ENCODE measurements at places on chromosomes 7 and 10. TPM values are rescaled to one million over a fixed set of nuclear protein-coding genes. Genes with fewer than 3 reads are reported as not detected.
A peak's percentile ranks its signal among the peaks of the same experiment; 100 is the strongest.

DNA sequence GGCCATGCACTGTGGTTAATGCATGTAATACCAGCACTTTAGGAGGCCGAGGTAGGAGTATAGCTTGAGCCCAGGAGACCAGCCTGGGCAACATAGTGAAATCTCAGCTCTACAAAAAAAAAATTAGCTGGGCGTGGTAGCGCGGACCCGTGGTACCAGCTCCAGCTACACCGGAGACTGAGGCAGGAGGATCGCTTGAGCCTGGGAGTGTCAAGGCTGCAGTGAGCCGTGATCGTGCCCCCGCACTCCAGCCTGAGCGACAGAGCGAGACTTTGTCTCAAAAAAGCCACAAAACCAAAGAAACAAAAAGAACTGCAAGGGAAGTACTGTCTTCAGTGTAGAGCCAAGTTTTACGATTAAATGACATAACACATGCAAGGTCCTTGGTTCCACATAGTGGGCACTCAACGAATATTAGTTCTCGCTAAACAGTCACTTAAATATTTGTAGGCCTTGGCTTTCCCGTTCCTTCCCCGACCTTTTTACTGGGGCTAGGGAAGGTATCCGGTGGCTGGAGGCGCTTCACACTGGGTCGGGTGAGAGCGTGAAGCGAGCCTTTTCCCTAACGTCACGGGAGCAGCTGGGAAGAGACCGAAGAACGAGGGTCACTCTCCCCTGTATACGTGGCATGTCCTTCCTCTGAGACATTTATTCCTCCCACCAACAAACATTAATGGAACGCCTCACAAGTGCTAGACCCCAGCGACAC, 993 bp upstream of the SND1 start:
- peak; percentile 74 for DNase-seq

DNA sequence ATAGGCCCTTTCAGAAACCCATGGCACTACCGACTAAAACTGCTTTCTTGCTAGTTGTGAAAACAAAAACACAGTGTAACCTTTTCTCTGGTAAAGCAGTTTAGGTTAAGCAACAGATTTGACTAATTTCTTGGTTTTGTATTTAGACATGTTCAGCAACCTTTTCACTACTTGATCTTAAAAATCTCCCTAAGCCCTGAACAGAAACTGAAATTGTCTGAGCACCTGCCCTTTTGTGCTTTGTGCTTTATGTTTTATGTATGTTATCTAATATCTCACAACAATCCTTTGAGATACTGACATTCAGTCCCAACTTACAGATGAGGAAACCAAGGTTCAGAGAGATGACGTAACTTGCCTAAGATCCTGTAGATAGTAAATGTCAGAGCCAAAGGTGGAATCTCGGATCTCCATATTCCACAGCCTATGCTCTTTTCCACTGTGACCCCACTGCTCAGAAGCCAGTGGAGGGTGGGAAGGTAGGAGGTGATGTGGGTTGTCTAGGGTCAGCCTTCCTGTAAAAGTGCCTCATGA, 146.6 kb downstream of the LCOR start:
- DNase-seq = no peak

GRCh38 chr7:129829737-129830631, 122.8 kb downstream of the UBE2H start:
- peak; percentile 91 for DNase-seq

DNA sequence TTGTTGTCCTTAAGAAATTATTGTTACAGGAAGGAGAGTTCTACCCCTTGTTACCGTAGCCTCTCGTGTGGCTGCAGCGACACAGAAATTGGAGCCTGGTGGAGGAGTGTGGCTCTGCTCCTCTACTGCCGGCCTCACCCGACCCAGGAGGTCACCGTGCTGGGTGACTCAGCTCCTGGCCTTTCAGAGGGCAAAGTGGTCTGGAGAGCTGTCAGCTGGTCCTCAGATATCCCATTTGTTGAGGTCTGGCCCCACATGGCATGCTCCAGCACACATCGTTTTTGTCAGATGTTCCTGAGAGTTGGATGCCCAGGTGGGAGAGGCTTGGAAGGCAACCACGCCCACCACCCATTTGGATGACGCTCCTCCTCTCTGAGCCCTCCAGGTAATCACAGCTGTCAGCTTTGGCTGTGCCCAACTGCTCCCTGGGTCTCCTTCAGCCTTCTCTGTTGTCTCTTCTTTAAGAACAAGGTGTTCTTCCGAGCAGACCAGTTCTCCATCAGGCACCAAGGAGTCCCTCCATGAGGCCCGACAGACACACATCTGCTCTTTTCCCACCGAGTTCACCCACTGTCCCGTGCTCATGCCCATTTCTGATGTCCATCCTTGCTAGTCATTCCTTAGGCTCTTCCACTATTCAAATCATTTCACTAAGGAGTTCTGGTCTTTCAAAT, 80.3 kb downstream of the RAMP3 start:
- DNase-seq = no peak

DNA sequence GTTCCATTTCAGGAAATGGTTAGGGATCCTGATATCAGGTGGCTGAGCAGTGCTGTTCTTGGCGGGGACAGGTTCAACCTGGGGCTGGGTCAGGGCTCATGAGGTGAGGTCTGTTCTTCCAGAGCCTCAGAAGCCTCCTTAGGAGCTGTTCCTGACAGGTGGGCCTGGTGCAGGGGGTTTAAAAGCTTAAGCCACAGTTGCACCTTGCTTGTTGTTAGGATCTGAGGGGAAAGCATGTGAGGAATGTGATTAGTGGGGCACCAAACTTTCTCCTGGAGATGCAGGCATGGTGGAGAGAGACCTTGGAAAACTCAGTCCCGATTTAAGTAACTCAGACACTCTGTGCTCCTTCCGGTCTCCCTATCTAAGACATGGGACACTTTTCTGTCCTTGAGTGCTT, 18.7 kb upstream of the CRHR2 start:
- no peak for DNase-seq

GRCh38 chr7:30817371-30817767, 46.2 kb downstream of the MINDY4 start:
- DNase-seq = no peak

GRCh38 chr7:37945336-37945735, 24.9 kb downstream of the EPDR1 start:
- DNase-seq = no peak

DNA sequence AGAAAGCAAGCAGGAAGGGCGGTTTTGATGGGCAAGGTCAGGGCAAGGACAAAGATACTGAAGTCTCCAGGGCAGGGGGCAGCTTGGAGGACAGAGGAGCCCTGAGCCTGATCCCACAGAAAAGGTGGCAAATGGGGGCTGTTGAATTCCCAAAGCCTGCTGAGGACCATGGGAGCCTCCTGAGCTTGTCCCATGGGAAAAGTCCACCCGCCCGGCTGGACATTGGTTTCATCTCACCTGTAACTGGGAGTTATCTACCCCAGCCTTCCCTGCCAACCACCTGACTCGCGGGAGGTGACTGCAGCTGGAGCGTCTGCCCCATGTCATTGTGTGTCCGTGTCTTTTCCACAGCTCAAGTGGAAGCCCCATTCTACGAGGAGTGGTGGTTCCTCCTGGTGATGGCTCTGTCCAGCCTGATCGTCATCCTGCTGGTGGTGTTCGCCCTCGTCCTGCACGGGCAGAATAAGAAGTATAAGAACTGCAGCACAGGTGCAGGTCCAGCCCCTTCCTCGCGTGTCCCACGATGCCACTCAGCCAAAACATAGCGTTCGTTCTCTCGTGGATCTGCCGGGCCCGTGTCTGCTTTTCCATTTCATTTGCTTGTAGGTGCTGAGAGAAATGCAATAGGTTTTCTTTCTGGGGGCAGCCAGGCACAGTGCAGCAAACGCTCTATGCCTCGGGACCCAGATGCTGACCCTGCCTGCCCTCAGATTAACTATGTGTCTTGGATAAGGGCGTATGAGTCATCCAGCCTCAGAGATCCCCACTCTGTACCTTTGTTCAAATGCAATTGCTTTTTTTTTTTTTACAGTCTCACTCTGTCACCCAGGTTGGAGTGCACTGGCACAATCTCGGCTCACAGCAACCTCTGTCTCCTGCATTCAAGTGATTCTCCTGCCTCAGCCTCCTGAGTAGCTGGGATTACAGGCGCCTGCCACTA, 444.5 kb upstream of the FOXK1 start:
- DNase-seq = no peak

DNA sequence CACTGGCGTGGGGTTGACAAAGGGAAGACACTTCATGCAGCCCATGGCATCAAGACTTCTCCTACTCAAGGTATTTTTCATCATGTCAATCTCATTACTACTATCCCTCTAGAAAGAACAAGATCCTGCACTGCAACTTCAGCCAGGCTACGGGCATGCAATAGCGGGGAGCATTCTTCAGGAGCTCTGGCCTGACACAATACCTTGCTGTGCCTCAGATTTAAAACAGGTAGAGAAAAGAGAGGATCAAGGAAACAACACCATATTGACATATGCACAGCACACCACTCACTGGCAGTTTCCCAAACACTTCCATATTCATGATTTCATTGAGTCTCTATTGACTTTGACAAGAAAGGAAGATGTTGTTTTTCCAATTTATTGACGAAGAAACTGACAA, 51.5 kb downstream of the DOCK4 start:
- no peak for DNase-seq

DNA sequence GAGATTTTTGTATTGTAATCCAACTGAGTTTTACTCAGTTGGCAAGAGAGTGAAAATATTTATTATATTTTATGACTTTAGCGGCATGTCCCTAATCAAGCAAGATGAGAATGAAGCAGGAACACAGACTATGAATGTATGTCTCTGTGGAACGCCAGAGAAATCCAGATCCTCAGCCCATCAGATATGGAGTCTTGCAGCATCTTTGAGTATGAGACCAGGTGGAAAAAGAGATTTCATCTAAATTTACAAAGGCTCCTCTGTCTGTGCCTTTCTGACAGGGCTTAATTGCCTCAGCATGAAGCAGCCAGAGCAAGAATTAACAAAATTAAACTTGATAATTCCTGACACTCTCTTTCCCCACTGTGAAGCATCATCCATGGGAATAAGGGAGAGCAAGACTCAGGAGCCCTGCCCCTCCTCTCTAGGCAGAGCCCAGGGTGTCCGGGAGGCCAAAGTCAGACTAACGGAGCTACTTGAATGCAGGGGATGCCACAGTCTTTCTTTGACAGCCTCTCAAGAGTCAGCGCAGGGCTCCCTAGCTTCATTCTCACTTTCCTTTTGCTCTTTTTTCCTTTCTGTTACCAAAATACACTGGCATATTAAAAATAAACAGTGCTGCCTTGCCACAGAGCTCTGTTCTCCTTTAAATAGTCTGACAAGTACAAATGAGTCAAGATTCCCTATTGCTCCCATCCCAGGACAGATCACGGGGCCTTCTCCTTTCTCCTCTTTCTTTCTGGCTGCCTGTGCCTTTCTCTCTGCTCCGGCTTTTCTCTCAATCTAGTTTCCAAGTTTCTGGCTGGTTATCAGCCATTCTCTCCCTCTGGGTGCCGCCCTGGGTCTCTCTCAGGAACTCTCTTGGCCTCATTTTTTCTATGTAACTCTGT, 132.2 kb upstream of the INHBA start:
- DNase-seq = no peak

- no peak for DNase-seq
Observed at GRCh38 chr7:71511361-71511807, 379.4 kb downstream of the GALNT17 start.

- DNase-seq = no peak
Observed at GRCh38 chr10:68101066-68101465, 8.2 kb upstream of the MYPN start.

DNA sequence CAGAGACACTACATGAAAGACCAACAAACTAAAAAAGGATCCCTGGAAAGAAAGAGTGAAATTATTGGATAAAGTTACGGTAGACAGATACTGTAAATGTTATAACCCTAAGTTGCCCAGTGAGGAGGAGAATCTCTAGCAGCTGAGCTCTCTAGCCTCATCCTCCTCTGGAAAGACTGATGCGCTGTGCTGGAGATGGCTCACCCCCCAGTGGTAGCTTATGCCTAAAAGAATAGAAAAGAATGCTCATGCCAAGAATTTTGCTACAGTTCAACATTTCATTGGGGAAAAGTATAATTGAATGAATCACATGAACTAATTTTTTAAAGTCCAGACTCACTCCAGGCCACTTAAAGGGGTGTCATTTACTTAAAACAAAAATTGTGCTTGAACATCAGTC, 50.8 kb upstream of the RNF32 start:
- DNase-seq = no peak

GRCh38 chr7:49023345-49024328, 99.3 kb downstream of the CDC14C start:
- DNase-seq = no peak

Gene BAZ1B
- total RNA-seq = 72.5 TPM

Gene NODAL
- total RNA-seq = not detected

Gene MSS51
- total RNA-seq = 1.5 TPM

Gene GDF2
- total RNA-seq = not detected

Gene PRKAR1B
- 82.4 TPM for total RNA-seq

Gene GFRA1
- 51.3 TPM for total RNA-seq

Gene SORCS1
- not detected for total RNA-seq

Gene ANKRD61
- 0.14 TPM for total RNA-seq

Gene AASS
- 44.5 TPM for total RNA-seq
